ENCODE measurements at places on chromosomes 13 and 19.

DNA sequence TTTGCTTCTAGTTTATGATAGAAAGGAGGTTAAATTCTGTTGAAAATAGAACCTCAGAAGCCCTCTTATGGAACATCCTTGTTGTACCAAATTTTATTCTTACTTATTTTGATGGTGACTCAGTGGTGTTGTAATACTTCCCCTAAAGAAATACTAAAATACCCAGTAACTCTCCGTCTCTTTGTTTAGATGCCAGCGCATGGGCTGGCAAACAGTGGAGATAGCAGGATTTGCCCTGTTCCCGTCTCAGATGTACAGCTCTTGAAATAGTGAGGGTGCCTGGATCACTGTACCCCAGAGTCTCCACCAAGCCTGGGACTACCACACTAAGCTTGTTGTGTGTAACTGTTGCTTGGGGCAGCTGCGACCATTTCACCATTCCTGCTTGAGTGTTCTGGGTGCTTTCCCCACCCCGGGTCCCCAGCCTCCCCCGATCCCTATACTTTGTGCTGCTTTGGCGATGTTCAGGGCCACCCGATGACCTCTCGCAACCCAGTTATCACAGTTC is 67.0 kb upstream of the TEX29 start:
- no peak for DNase-seq

DNA sequence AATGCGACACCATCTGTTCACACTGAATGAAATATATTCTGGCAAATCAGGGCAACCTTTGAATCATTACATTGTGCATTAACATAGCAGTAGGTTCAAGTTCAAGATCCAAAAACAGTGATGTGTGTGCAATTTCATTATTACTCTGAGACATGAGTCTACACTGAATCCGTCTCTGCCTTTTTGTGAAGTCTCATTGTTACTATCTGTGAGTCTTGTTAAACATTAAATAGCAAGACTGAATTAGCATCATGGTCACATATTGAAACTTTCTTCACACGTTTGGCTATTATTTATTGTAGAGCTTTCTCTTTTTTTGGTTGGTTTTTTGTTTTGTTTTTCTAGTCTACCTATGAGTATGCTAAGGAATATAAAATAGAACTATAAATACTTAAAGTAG is 117.1 kb upstream of the SLITRK5 start:
- no peak for DNase-seq

- peak; percentile 84 for DNase-seq
Measured at GRCh38 chr19:36008336-36008978, at the start of gene SYNE4. Gene SYNE4 (minus strand): TSS chr19:36008813. CDS start chr19:36008681, 132 bp downstream.

DNA sequence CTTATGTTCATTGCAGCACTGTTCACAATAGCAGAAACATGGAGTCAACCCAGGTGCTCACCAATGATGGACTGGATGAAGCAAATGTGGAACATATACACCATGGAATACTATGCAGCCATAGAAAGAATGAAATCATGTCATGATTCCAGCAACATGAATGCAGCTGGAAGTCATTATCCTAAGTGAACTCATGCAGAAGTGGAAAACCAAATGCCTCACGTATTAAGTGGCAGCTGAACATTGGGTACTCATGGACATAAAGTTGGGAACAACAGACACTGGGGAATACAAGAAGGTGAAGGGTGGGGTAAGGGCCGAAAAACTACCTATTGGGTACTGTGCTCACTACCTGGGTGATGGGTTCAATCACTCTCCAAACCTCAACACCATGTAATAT is 915.9 kb downstream of the UQCRFS1 start:
- no peak for DNase-seq

DNA sequence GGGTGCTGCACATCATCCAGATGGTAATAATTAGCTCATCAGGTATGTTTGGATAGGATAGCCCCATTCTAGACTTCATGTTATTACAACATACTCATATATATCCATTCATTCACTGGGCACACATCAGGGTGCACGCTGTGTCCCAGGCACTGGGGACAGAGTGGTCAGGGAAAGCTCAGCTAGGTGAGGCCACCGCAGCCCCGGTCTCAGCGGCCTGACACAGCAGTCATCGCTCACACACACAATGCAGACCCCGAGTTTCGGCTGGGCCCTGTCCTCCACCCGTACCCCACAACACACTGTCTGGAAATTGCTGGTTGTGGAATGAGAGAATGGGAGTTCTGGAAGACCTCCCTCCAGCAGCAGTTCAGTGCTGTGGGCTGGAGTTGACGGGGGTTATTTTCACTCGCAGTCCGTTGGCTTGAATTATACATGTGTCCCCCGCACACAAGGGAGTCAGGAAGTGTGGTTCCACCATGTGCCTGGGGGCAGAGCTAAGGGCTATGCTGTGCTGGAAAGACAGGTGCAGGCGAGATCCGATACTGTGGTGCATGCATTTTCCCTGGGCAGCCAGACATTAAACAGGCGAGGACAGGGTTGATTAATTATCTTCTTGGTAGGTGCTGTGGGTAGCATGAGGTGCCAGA is 257.6 kb downstream of the TEX29 start:
- DNase-seq = no peak

DNA sequence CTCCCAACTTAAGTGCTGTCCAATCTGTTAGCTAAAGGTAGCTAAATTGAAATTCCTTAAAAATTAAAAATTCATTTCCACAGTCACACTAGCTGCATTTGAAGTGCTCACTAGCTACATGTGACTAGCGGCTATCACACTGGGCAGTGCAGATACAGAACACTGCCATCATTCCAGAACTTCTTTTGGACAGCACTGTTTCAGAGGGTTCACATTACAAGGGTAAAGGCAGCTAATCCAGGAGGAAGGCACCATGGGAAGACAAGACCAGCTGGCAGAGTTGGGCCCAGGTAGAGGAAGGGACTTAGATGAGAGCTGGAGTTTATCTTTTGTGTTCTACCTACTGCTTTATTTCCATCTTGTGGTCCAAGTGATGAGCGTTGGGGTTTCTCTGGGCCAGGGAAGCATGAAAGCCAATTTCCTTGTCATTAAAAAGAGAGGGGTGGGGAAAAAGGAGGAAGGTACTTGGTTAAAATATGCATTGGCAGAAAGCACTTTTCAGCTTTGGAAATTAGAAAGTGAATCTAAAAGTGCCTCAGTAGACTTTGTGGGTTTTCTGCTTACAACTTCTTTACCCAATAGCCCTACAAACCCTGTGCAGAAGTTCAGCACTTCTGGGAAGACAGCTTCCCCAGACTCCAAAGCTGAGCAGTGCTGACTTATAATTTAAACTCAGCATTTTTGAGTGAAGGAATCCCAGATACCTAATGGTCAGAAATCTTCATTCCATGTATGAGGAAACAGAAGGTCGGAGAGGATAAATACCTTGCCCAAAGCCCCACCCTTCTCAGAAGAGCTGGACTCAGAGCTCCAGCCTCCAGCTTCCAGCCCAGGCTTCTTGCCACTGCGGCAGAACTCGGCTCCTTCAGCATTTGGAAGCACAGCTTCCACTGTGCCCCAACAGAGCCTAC is 49.5 kb downstream of the ATP7B start:
- no peak for DNase-seq

- no peak for DNase-seq
Measured at GRCh38 chr13:111363121-111363520, 42.7 kb downstream of the TEX29 start.

- DNase-seq = peak; percentile 95
Measured at GRCh38 chr13:42720113-42720857, 61.1 kb upstream of the FAM216B start.

GRCh38 chr19:19997656-19998268 is 41.5 kb downstream of the ZNF682 start:
- no peak for DNase-seq

DNA sequence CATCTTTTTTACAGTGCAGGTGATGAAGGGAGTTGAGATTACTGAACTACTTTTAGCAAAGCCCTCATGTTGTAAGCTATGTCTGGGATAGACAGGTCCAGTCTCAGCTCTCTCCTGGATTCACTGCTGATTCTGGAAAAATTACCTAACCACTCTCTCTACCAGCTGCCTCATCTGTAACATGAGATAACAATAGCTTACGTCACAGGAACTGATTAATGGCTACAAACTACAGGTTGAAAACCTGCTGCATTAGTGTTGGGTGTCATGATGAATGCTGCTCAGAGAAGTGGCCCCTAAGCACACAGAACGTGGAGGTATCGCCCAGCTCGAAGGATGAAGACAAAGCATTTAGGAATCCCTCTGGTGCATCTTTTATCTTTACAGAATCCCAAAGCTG is 277.8 kb downstream of the ABCC4 start:
- DNase-seq = no peak

- DNase-seq = peak; percentile 98
Measured at GRCh38 chr19:46856062-46857022, 4.5 kb upstream of the ARHGAP35 start.

GRCh38 chr13:32115066-32115465 is 83.5 kb downstream of the FRY start:
- DNase-seq = no peak

GRCh38 chr19:14405380-14405757 is 13.8 kb downstream of the DDX39A start:
- no peak for DNase-seq

DNA sequence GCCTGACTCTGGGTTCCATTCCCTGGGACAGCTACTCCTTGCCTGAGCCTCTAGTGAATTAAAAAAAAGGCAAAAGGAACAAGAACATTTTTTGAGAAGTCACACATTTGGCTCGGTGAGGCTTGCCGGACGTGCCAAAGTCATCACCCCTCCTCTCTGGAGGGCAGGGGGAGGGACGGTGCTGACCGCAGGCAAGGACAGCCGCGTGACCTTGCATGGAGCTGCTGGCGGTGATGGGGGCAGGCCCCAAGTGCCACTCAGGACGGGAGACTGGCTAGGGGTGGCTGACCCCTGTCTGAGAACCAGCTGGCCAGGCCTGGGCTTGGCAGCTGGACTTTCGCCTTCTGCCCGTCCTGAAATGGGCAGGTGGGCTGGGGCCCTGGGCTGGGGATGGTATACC is 26.4 kb downstream of the MAP2K2 start:
- DNase-seq = no peak

DNA sequence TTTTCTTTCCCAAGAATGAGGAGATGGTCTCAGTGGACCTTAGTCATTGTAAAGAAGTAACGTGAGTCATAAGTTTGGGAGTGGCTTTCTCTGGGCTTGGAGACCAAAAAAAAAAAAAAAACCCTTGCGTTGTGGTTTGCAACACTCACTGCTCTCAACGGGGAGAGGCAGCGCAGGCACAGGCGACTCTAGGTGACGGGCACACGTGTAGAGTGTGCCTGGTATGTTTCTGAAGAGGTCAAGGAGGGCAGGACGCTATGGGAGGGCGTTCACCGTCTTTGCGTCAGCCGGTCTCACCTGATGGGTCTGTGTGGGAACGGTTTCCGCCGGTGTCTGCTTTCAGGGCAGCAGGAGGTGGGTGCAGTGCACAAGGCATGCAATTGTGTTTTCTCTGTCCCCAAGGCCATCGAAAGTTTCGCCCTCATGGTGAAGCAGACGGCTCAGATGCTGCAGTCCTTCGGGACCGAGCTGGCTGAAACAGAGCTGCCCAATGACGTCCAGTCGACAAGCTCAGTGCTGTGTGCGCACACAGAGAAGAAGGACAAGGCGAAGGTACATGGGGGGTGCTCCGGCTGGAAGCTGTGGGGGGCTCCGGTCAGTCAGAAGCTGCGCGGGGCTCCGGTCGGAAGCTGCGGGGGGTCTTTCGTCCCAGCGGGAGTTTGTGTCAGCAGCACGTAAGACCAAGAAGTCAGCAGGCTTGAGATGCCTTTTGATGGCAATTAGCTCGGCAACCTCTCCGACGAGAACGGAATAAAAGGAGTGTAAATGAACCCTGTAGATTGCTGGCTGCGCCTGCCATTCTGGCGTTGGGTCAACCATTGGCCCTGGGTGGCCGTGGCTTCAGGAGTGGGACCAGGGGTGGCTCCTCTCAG is 40.8 kb upstream of the F7 start:
- no peak for DNase-seq

GRCh38 chr19:5536337-5536894 is 31.3 kb downstream of the TINCR start:
- peak; percentile 34 for DNase-seq

GRCh38 chr19:19388568-19389555 is 16.6 kb upstream of the GATAD2A start:
- no peak for DNase-seq

DNA sequence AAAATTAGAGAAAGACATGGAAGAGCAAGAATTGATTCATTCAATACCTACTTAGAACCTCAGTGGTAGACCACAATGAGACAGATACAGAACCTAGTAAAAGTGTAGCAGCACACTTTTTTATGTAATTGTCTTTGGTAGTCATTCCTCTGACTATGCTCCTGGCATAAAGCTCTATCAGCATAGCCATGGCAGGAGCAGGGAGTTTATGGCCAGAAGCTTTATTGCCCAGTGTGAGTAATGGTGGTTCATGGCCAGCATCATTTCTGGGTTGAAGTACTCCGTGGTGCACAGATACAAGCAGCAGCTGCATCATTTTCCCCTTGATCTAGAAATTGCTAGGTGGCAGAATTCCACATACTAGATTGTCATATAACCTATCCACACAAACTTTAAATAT is 352.6 kb downstream of the TBC1D4 start:
- peak; percentile 5 for DNase-seq

- DNase-seq = no peak
Measured at GRCh38 chr13:111668451-111668850, 348.0 kb downstream of the TEX29 start.

DNA sequence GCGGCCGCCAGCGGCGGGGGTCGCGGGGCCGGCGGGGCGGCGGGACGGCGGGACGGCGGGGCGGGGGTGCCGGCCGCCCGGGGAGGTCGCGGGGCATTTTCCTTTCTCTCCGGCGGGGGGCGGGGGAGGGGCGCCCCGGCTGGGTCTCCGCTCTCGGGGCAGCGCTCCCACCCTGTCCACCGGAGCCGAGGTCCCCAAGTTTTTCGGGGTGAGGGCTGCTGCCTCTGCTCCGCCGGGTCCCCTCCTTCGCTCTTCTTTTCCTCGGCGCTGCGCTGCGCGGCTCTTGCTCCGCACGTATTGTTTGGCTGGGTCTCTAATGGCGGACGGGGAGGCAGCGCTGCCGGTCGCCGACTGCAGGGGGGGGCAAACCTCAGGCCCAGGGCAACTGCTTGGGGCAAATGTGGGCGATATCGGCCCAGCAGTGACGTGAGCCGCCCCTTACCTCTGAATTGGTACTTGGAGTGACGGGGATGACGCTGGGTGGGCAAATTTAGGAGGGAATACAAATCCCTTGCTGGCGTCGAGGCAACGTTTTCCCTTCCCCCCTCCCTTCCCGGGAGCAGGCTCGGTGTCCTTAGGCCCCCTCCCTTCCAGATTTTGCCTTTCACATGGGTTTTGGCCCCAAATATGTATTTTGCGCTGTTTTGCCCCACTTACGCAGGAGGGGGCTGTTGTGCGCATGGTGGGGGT is 759 bp downstream of the ZMYM2 start:
- DNase-seq = peak; percentile 56

- DNase-seq = no peak
Measured at GRCh38 chr19:35117799-35118198, 2.2 kb downstream of the FXYD3 start.
